ENCODE measurements at places on chromosomes 2 and 18.

- no peak for DNase-seq
Observed at GRCh38 chr18:10072671-10073175, 158.9 kb downstream of the VAPA start.

DNA sequence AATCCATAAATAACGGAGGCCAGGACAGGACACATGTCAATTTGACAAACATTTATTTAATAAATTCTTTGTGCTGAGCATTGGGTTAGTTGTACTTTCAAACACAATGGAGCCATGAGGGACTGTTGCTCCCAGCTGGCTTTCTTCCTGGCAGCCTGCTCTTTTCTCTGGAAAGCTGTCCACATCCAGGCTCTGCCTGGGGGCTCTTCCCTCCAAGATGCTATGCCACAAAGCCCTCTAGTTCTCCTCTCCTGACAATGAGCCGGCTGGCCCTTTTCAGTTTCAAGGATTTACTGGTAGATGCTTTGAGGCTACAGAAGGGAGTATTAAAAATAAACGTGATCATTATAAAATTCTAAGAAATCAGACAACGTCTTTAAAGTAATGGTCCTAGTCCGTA lies 44.1 kb upstream of the SLC14A2 start:
- DNase-seq: no peak

- DNase-seq: no peak
Observed at GRCh38 chr18:54608028-54608642, 17.1 kb downstream of the DYNAP start.

- no peak for DNase-seq
Observed at GRCh38 chr2:66957677-66958076, 439.5 kb upstream of the ETAA1 start.

DNA sequence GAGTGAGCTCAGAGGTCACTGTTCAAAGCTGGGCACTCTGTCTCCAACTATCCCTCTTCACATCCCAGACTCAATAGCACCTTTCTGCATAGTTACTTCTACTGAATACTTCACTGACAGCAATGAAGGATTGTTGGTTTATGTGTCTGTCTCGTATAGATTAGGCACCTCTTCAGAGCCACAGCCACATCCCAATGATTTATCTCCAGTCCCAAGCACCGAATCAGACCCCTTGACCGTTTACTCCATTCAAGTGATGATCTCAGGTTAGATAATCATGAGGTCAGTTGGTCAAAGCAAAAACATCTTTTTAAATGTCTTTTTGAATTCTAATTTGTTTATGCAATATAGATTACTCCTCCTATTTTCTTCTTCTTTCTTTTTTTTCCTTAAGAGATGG lies 14.7 kb downstream of the NEDD4L start:
- DNase-seq: no peak
